Cardiac septum (tissue), 1 donor: ENCODE measurements at places on chromosomes 6 and 20. TPM values are rescaled to one million over a fixed set of nuclear protein-coding genes. Genes with fewer than 3 reads are reported as not detected.

NAPB gene
- total RNA-seq = 6.1 TPM

DNA sequence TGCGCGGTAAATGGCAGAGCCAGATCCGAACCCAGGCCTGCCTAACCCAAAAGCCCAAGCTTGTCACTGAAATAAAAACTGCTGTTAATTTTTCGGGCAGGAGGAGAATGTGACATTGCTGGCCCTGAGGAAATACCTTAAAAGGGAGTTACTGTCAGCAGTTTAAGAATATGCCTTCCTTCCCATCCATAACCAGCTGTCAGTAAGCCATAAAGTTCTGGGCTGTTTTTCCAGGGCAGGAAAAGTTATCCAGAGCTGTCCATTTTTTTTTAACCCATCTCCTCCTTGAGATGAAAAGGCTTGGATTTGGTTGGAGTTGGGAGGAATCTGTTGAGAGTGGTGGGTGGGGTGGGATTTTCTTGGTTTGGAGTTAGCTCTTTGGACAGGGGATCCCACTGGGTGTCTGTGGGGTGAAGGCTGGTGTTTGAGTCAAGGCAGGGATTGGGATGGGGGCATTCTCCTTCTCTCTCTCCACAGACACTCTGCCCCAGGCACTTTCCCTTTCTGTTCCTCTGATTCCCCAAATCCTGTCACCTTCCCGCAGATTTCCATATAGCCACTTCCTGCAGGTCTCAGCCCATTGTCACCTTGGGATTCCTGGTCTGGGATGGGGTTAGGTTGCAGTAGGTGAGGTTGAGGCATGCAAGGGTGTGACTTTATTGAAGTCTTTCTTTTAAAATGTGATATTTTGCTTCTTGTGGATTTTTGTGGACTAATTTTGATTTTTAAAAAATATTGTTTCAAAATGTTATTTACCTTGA lies 4.3 kb upstream of the KCNG1 start:
- no peak for DNase-seq

DNA sequence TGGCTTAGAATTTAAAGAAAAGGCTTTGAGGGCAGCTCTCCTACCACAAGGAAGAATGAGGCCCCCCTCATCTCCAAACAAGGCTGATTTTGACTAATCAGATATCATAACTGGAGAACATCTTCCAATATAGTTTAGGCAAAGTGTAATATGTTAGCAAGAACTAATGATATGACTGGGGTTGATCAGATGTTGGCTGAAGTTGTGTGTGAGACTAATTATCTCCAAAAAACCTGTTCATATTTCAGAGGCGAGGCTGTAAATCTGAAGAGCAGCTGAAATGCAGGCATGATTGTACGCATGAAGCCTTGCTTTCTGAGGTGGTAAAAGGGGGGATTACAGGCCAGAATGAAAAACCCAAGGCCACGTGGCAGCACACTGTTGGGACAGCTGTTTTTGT lies 16.0 kb upstream of the ZNF831 start:
- peak; percentile 4 for DNase-seq

GRCh38 chr6:90272895-90273294 lies 23.7 kb downstream of the BACH2 start:
- DNase-seq = no peak
